ENCODE measurements at places on chromosomes 11 and 22. TPM values are rescaled to one million over a fixed set of nuclear protein-coding genes. Genes with fewer than 3 reads are reported as not detected.

- no peak for DNase-seq
These were observed 177.3 kb downstream of the KIRREL3 start for GRCh38 chr11:126823274-126823673.

MRGPRE gene
- total RNA-seq = not detected

GRCh38 chr11:132586801-132587200 lies 945.5 kb downstream of the OPCML start:
- DNase-seq = no peak

DNA sequence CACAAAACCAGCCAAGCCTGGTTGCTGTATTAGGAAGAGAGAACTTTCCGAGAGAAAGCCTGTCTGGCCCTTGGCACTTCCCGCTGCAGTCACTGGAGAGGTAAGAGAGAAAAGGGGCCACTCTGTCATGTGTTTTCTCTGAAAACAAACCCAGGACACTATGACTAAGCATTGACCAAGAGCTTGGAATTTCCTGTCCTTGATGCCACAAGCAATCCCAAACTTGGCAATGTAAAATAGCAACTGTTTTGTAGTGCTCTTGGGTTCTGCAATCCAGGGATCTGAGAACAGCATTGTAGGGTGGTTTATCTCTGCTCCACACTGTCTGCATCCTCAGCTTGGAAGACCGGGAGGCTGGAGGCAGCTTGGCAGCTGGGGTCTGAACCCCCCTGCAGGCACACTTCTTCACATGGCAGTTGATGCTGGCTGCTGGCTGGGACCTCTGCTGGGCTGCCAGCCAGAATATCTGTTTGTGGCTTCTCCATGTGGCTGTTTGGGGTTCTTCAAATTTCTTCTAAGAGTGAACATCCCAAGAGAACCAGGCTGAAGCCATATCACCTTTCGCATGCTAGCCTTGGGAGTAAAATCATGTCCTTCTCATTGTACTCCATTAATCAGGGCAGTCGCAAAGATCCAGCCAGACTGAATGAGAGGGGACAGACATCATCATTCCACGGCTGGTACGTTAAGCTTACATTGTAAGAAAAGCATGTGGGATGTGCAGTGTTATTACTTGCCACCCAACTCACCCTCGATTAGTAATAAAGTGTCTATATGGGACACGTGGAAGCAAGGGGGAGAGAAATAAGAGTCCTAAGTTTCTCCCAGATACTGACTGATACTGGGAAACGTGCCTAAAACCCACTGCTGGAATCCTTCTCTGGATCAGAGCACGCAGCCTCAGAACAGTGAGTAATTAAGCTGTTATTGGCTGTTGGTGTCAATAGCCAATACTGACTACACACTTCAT lies 537.4 kb upstream of the B3GAT1 start:
- no peak for DNase-seq

Data from omental fat pad (tissue), 4 donors.